ENCODE measurements at places on chromosomes 16 and 17. TPM values are rescaled to one million over a fixed set of nuclear protein-coding genes. Genes with fewer than 3 reads are reported as not detected.

GRCh38 chr17:19958023-19958422, 19.6 kb downstream of the AKAP10 start:
- peaks cover 55% of the 10 kb centered on the region for H3K36me3 ChIP-seq
- no peaks in the 10 kb centered on the region for H3K27me3 ChIP-seq
- H3K27ac ChIP-seq = no peak overlapping the region
- no peak for DNase-seq

Gene CLEC19A
- total RNA-seq = not detected

Gene DOC2B
- 200 TPM for total RNA-seq

Gene PMP22
- 199 TPM for total RNA-seq

Gene PRR29
- 1.5 TPM for total RNA-seq

DNA sequence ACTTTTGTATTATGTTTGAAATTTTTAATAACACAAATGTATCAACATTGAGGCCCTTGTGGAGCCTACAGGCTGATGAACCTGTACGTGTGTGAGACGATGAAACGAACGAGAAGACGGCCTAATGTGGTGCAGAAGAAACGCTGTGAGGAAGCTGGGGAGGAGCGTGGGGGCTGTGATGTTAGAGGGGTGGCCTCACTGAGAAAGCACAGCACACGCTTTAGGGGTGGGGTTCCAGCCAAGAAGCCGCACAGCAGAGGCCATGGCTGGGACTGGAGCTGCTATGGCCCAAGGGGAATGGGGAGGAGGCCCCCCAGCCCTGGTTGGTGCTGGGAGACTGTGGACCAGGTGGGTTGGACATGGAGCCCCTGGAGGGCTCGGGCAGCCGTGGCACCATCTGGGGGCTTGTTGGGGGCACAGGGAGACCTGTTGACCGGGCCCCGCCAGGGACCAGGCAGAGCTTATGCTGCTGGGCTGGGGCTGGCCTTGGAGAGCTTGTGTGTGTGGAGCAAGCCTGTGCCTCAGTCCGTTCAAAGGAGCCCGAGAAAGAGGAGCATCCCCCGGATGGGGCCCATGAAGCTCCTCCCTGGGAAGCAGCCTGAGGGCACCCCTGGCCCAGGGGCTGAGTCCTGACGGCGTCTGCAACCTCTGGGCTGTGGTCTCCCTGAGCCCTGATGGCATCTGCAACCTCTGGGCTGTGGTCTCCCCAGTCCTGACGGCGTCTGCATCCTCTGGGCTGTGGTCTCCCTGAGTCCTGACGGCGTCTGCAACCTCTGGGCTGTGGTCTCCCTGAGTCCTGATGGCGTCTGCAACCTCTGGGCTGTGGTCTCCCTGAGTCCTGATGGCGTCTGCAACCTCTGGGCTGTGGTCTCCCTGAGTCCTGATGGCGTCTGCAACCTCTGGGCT, 44.7 kb downstream of the METRNL start:
- peak; percentile 5 for DNase-seq

- no peaks in the 10 kb centered on the region for H3K27me3 ChIP-seq
- no peak overlapping the region for H3K4me3 ChIP-seq
- no peaks in the 10 kb centered on the region for H3K36me3 ChIP-seq
- H3K27ac ChIP-seq = no peak overlapping the region
These were observed 60.6 kb downstream of the C16orf82 start for GRCh38 chr16:27127308-27127707.

DNA sequence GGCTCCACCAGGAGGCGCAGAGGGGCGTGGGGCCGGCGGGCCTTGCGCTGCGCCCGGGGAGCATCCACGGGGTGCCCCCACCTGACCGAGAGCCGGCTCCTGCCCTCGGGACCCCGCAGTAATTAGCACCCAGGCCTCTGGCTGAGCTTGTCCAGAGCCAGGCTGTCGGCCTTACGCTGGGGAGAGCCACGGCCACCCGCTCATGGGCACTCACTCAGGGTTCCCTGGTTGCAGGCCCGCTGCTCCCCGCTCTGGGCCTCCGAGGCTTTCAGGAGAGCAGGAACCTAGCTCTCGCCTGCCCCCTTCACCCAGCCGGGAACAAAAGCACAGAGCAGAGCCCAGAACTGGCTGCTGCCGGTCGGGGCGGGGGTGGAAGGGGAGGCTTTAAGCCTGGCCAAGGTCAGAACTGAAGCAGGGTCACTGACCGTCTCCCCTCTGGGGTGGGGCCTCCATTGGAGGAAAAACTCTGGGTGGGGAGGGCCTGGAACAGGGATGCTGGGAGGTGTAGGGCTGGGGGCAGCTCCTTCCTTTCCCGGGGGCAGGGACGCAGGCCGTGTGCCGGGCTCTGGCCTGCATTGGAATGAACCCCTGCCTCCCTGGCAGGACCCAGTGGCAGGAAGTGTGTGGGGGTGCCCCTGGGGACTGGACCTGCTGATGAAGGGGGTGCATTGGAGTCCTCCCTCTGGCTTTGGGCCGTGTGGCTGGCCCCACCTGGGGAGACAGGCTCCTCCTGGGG, 12.3 kb downstream of the GLIS2 start:
- H3K4me1 ChIP-seq = peaks cover 59% of the 10 kb centered on the region
- H3K4me3 ChIP-seq = peak overlapping the region; percentile 61
- DNase-seq = no peak

GRCh38 chr16:18048853-18049546, 287.5 kb downstream of the NPIPA8 start:
- H3K36me3 ChIP-seq = no peaks in the 10 kb centered on the region
- no peaks in the 10 kb centered on the region for H3K4me1 ChIP-seq
- H3K4me3 ChIP-seq = no peak overlapping the region
- no peaks in the 10 kb centered on the region for H3K27me3 ChIP-seq

Gene UTS2R
- total RNA-seq = not detected

Gene FSCN2
- not detected for total RNA-seq

DNA sequence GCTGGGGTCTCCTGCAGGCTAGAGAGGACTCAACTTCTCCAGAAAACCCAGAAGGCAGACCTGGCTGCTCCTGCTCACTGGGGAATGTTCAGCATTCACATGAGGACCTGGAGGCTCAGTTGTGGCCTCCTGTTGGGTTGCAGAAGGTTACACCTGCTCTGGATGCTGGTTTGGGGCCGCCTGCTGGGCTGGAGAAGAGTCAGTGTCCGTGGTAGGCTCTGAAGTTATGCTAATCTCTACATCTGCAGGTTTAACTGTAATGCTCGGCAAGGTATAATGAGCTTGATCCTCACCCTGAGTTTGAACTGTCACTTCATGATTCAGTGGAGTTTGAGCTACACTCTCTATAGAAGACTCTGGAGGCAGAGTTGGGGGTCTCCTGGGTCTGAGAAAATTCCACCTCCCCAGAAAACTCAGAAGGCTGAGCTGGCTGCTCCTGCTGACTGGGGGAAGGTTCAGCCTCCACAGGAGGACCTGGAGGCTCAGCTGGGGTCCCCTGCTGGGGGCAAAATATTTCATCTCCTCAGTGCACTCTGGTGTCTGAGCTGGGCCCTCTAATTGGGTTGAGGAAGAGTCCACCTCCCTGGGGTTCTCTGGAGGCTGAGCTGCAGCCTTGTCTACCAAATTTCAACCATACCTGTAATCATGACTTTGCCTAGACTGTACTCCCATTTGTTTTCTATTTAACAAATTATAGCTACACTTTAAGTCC, 23.5 kb downstream of the RDM1 start:
- no peak overlapping the region for H3K4me3 ChIP-seq
- H3K36me3 ChIP-seq = no peaks in the 10 kb centered on the region
- no peaks in the 10 kb centered on the region for H3K4me1 ChIP-seq
- no peak overlapping the region for H3K27ac ChIP-seq
- no peaks in the 10 kb centered on the region for H3K27me3 ChIP-seq

- no peak for DNase-seq
- no peaks in the 10 kb centered on the region for H3K4me1 ChIP-seq
- no peak overlapping the region for H3K27ac ChIP-seq
- no peak overlapping the region for H3K4me3 ChIP-seq
- no peaks in the 10 kb centered on the region for H3K27me3 ChIP-seq
These were observed 196.0 kb downstream of the CBLN1 start for GRCh38 chr16:49085686-49086085.

GRCh38 chr16:78462288-78463208, 363.1 kb downstream of the WWOX start:
- no peak for DNase-seq
- no peaks in the 10 kb centered on the region for H3K27me3 ChIP-seq
- no peaks in the 10 kb centered on the region for H3K36me3 ChIP-seq
- H3K27ac ChIP-seq = no peak overlapping the region

GRCh38 chr16:55389426-55390073, 65.5 kb downstream of the IRX6 start:
- H3K27me3 ChIP-seq = no peaks in the 10 kb centered on the region
- H3K36me3 ChIP-seq = no peaks in the 10 kb centered on the region
- H3K27ac ChIP-seq = no peak overlapping the region
- H3K4me1 ChIP-seq = no peaks in the 10 kb centered on the region
- no peak for DNase-seq
- no peak overlapping the region for H3K4me3 ChIP-seq

GRCh38 chr17:76646712-76647111, 3.2 kb upstream of the ST6GALNAC1 start:
- no peaks in the 10 kb centered on the region for H3K36me3 ChIP-seq
- H3K4me1 ChIP-seq = no peaks in the 10 kb centered on the region
- no peak for DNase-seq
- no peak overlapping the region for H3K4me3 ChIP-seq
- no peak overlapping the region for H3K27ac ChIP-seq

DNA sequence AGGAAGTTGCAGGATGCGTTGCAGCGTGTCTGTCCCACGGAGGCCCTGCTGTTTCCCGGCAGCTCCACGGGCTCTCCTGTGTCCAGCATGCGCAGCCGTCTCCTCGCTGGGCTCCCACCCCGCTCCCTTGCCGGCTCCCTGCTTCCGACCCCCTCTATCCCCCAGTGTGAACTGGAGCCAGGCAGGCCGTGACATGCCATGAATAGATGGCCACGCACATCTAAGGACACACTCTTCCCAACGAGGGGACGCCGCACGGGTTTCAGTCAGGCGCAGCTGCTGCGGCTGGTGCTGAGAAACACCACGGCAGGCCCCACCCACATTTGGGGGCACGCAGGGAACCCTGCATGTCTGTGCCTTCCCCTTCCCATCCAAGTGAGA, 9.2 kb upstream of the HEXD start:
- H3K36me3 ChIP-seq = peaks cover 7% of the 10 kb centered on the region
- no peaks in the 10 kb centered on the region for H3K27me3 ChIP-seq
- no peak overlapping the region for H3K4me3 ChIP-seq
- no peak overlapping the region for H3K27ac ChIP-seq
- DNase-seq = no peak
- no peaks in the 10 kb centered on the region for H3K4me1 ChIP-seq

DNA sequence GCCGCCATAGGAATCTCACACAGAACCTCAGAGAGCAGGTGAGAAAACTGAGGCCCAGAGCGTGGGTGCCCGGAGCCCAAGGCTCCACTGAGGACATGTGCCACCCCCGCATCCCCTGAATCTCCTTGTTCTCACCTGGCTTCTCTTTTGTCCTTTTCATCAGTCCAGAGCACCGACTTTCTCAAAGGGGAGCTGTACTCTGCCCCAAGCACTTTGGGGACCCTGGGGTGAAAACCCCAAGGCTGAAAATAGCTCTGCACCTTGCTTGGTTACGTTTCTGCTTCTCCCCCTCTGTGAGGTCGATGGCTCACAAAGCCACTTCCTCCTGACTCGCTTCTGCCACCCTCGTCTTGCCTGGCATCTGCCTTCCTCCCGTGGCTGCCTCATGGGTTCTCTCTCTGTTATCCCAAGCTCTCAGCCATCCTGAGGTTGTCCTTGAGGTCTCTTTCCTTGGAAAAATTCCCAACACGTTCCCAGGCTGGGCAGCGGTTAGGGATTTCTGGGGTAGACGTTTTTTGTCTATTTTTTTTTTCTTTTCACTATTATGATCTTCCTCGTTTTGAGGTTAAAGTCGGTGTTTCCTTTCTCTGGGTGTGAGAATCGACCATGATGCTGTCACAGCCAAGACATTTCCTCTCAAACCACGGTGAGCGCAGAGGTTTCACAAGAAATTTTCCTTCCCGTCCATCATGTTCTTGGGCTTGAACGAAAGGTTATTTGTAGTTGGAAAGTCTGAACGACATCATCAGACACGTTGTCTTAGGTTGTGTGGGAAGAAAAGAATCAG, 37.2 kb downstream of the IRF8 start:
- H3K27me3 ChIP-seq = no peaks in the 10 kb centered on the region
- no peaks in the 10 kb centered on the region for H3K4me1 ChIP-seq
- no peak for DNase-seq
- H3K36me3 ChIP-seq = no peaks in the 10 kb centered on the region

Gene AMZ2
- total RNA-seq = 41.6 TPM

Gene PLEKHH3
- total RNA-seq = 105 TPM

- peaks cover 33% of the 10 kb centered on the region for H3K4me1 ChIP-seq
- H3K27me3 ChIP-seq = no peaks in the 10 kb centered on the region
- peak overlapping the region; percentile 93 for H3K27ac ChIP-seq
- H3K36me3 ChIP-seq = no peaks in the 10 kb centered on the region
- DNase-seq = no peak
- H3K4me3 ChIP-seq = peak overlapping the region; percentile 85
These were observed 2.2 kb upstream of the BAHCC1 start for GRCh38 chr17:81392909-81393654.

Gene CALB2
- total RNA-seq = 0.64 TPM

DNA sequence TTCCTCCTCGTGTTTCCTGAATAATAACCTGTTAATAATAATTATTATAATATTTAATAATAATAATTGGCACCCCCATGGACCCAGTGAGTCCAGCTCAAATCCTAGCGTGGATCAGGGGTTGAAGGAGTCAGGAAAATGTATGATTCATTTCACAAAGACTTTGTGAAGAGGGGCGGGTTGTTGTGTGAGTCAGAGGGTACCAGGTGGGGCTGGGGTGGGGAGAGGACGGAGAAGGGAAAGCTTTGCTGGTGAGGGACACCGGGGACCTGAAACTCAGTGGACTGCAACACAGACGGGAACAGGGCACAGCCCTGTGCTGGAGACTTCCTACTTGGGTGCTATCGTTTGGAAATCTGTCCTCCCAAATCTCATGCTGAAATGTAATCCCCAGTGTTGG, 3.1 kb upstream of the ADORA2B start:
- no peaks in the 10 kb centered on the region for H3K27me3 ChIP-seq
- peaks cover 5% of the 10 kb centered on the region for H3K4me1 ChIP-seq
- DNase-seq = no peak
- H3K36me3 ChIP-seq = no peaks in the 10 kb centered on the region
- H3K27ac ChIP-seq = no peak overlapping the region

Gene NACA2
- not detected for total RNA-seq

- peak overlapping the region; percentile 93 for H3K27ac ChIP-seq
- peak overlapping the region; percentile 89 for H3K4me3 ChIP-seq
- peaks cover 11% of the 10 kb centered on the region for H3K4me1 ChIP-seq
- H3K27me3 ChIP-seq = no peaks in the 10 kb centered on the region
These were observed 496 bp downstream of the EZH1 start for GRCh38 chr17:42744283-42744805.

Gene SKAP1
- total RNA-seq = not detected

- H3K27me3 ChIP-seq = no peaks in the 10 kb centered on the region
- no peaks in the 10 kb centered on the region for H3K36me3 ChIP-seq
- peak; percentile 58 for DNase-seq
These were observed 121.3 kb upstream of the GSE1 start for GRCh38 chr16:85491798-85492294.

GRCh38 chr16:85759631-85760419, 8.9 kb upstream of the C16orf74 start:
- H3K27me3 ChIP-seq = no peaks in the 10 kb centered on the region
- no peaks in the 10 kb centered on the region for H3K4me1 ChIP-seq
- H3K4me3 ChIP-seq = no peak overlapping the region
